ENCODE measurements at places on chromosomes 3 and 15. TPM values are rescaled to one million over a fixed set of nuclear protein-coding genes. Genes with fewer than 3 reads are reported as not detected.

The SLC28A2 gene
- total RNA-seq, result not detected

The PRC1 gene
- 19.8 TPM for total RNA-seq

The TIGIT gene
- 0.33 TPM for total RNA-seq

The SCAMP5 gene
- 4.5 TPM for total RNA-seq

The ZNF80 gene
- not detected for total RNA-seq

The PLA2G4E gene
- not detected for total RNA-seq

The TMCO5A gene
- not detected for total RNA-seq

The P2RY1 gene
- total RNA-seq, result 0.98 TPM

The SQOR gene
- 71.2 TPM for total RNA-seq

The CRYGS gene
- total RNA-seq, result 4.2 TPM

The RTP3 gene
- total RNA-seq, result not detected

The SLC24A5 gene
- not detected for total RNA-seq

DNA sequence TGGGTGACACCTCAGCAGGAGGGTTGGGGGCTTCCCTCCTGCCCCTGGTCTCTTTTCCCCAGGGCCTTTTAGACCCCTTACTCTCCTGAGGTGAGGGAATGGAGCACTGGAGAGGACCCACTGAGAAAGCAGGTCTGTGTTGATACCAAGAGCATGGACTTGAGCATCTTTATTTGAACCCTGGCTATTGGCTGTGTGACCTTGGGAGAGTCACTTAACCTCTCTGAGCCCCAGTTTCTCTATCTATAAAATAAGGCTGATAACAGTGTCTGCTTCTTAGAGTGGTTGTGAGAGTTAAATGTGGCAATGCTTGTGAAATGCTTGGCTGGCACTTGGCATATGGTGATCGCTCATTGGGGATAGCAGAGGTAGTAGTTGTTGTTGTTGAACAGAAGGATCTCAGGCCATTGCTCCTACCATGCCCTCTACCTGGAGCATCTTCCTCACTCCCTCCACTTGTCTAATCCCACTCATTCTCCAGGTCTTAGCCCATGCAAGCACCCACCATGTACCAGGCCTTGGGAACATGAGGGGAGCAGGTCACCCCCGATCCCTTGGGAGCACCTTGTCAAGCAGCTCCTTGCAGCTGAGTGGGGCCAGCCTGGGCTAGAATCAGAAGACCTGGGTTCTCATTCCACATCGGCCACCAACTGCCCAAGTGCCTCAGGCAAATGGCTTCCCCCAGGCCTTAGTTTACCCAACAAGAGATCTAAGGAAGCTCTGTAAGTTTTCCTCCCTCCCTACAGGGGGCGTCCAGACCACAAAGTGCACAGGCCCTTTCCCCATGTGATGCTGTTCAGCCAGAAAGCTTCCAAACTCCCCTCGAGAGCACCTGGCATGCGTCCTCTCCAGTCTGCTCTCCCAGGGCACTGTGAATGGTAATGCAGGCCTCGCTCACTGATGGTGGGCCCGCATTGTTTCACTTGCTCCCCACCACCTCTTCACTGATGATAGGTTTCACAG lies 96.7 kb downstream of the LSM3 start:
- DNase-seq, result no peak

GRCh38 chr3:123818324-123818920 lies 65.7 kb downstream of the MYLK start:
- DNase-seq, result no peak

DNA sequence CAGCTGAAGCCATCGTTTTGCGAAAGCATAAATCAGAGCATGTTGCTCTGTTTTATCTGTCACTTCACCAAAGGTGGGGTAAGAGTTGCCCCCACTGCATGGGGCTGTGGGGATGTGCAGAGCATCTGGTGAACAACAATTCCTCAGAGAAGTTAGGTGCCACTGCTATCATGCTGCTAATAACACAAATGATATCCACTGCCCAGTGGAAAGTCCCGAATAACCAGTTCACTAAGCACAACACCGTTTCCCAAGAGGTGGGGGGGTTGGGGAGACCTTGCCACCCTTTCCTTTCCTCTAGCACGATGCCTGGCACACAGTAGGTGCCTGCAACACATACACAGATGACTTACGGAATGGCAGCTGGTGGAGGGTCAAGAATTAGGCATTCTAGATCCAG lies 38.6 kb downstream of the FAM3D start:
- DNase-seq, result no peak

- DNase-seq, result no peak
Measured at GRCh38 chr3:119161240-119161639, 12.2 kb upstream of the UPK1B start.

DNA sequence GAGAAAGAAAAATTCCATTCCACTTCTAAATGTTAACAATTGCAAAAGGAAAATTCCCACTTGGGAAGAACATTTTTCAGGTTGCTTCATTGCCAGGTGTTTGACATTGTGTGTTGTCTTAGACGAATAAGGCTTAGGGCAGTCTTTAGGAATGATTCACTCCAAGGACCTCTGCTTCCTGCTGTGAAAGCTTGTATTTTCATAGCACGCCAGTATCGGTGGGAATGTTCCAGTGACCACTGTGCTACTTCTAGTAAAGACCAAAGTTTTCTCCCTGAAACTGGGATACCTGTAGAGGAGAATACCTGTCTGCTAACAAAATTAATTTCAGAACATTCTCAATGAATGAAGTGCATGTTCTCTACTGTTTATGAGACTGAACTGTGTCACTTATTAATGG lies 64.1 kb downstream of the CDIN1 start:
- no peak for DNase-seq

GRCh38 chr15:34360298-34360697 lies 6.7 kb downstream of the LPCAT4 start:
- DNase-seq, result no peak

DNA sequence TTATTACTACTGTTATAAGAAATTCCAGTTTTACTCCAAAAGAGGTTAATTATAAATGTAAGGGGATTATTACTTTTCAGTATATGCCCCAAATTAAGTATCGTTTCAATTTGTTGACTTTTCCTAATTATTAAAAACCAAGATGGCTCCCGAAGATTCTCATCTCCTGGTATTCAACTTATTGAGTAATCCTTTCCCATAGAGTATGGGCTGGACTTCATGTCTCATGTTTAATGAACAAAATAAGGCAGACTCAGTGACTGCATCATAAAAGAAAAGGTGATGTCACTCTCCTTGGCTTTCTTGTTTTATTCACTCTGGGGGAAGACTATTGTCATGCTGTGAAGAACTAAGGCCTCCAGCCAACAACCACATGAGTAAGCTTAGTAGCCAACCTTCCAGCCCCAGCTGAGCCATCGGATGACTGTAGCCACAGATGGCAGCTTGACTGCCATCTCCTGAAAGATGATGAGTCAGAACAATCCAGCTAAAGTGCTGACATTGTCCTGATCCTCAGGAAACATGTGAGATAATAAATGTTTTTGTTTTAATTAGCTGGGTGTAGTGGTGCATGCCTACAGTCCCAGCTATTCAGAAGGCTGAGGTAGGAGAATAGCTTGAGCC lies 17.3 kb downstream of the IGF2BP2 start:
- DNase-seq, result no peak

- DNase-seq, result no peak
Measured at GRCh38 chr15:79088426-79089205, 2.0 kb downstream of the RASGRF1 start.

- DNase-seq, result no peak
Measured at GRCh38 chr3:27171113-27171512, 198.1 kb downstream of the NEK10 start.

GRCh38 chr15:57090496-57090859 lies 172.0 kb downstream of the TCF12 start:
- no peak for DNase-seq

DNA sequence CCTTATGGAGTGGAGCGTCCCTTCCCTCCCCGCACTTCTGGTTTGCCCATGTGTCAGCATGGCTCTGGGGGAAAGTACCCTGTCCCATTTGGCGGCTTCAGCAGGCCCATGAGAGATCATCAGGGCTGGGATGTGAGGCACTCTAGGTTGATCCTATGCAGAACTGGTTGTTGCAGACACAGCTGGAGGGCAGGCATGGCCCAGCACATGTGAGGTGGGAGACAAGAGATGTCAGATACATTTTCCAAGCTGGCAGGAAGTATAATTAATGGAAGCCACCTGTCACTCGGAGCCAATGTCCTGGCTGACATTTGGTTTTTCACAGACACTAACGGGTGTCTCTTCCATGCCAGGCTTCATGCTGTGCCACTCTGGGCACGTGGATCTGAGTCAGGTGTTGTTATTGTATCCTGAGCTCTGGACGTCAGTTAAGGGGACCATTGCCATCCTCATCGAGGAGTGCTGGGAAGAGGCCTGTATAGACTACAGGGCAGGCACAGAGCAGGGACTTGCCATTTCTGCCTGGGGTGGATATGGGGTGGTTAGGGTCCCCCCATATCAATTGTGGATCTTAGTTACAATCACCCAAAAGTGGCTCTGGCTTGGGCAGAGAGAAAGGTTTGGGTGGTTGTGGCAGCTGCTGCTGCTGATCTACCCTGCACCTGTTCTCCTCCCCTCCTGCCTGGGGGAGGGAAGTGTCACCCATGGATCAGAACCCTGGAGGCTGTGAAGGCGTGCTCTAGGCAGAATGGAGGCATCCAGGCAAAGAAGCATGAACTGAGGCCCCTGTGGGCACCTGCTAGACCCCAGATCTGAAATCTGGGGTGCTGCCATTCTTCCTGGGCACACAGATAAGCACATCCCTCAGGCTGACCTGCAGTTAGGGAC lies 140.7 kb downstream of the FBLN2 start:
- no peak for DNase-seq

GRCh38 chr3:135267487-135267886 lies 472.4 kb downstream of the EPHB1 start:
- no peak for DNase-seq

DNA sequence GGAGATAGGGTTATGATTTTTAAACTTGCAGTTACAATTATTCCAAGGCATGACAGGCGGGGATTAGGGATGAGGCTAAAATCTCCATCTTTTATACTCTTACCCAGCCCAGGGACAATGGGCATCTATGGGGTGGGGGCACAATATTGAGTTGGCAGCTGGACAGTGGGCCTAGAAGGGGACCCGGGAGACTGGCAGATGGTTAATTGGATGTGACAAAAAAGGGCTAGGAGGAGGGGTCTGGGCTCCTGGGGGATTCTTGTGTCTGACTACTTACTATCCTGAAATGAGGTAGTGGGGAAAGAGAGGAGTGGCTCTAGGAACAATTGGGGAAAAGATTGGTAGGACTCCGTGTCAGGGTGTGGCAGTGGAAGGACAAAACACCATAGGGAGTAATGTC lies 53.0 kb upstream of the ROPN1 start:
- no peak for DNase-seq

GRCh38 chr15:99016680-99017321 lies 9.2 kb upstream of the PGPEP1L start:
- no peak for DNase-seq

GRCh38 chr3:27105904-27106303 lies 263.3 kb downstream of the NEK10 start:
- DNase-seq, result no peak

- no peak for DNase-seq
Measured at GRCh38 chr3:132564070-132564465, 33.0 kb upstream of the ACKR4 start.

- DNase-seq, result no peak
Measured at GRCh38 chr3:28012830-28013229, 228.6 kb upstream of the CMC1 start.

- no peak for DNase-seq
Measured at GRCh38 chr3:188358787-188359493, 205.0 kb downstream of the LPP start.

GRCh38 chr15:90807786-90808086 lies 60.7 kb upstream of the FURIN start:
- no peak for DNase-seq

DNA sequence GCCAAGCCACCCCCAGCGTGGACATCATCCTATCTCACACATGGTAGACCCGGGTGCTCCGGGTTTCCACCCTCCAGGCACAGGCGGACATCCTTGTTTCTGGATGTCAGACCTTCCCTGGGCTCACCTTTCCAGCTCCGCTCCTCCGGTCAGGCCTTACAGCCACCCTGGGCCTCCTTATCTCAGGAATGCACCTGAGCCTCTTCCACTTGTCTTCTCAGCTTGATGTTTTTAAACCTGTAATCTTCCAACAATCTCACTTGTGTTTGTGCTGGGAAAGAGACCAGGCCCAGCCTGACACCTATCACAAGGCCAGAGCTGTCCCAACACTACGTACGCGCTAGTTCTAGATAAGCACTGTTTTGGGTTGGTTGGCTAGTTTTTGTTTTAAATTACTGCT lies 53.9 kb downstream of the NIPA2 start:
- DNase-seq, result no peak

DNA sequence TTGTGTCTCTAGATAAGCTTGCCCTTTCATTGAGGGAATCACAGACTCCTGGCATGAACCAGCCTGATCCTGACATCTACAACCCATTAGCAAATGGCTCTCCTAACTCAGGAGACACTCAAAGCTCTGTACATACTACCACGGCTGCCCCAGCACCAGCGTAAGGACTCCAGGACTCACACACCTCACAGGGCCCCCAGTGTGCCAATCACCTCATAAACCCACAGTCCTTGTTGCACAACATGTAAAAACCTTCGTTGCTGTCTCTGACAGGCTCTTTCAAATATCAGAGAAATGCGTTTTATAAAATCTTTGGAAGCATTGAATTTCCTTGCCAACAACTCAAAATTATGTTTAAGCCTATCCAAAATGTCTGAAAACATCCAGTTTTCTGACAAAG lies 7.3 kb downstream of the FYCO1 start:
- DNase-seq, result no peak

- no peak for DNase-seq
Measured at GRCh38 chr15:27990521-27991515, 108.3 kb downstream of the OCA2 start.

DNA sequence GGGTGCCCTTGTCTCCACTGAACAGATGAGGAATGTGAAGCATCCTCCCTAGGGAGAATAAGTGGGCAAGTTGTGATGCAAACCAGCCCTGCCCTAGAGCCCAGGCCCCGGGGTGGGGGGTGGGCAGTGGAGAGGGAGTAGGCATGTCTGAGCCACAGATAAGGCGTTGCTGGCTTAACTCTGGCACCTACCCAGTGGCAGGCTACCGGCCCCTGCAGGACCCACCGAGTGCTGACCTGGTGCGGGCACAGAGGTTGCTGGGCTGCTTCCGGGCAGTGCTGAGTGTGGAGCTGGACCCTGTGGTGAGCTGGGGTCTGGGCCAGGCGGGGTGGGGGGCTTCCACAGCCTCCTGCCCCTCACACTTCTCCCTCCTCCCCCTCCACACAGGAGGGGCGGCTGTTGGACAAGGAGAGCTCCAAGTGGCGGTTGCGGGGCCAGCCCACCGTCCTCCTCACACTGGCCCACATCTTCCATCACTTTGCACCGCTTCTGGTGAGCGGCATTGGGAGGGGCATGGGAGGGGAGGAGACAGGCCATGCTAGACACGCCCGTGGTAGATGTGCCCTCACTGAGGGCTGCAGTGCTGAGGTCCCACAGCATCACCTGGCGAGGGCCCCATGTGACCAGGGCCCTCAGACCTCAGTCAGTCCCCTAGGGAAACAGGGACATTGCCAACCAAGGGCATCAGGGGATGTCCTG lies 10.1 kb downstream of the RNF123 start:
- DNase-seq, result no peak

All from breast epithelium (tissue), 4 donors.